Urinary bladder (tissue), 4 donors: ENCODE measurements at places on chromosomes 6 and 20. TPM values are rescaled to one million over a fixed set of nuclear protein-coding genes. Genes with fewer than 3 reads are reported as not detected.

Gene CD2AP
- total RNA-seq, result 68.3 TPM

Gene HMGN4
- 71.5 TPM for total RNA-seq

Gene SUMO4
- 14.6 TPM for total RNA-seq

Gene MRAP2
- total RNA-seq, result 5.6 TPM

Gene PRDM13
- total RNA-seq, result not detected

Gene TPBG
- total RNA-seq, result 27.0 TPM

Gene HAO1
- total RNA-seq, result not detected

Gene SCAF8
- 97.9 TPM for total RNA-seq

Gene OPN5
- total RNA-seq, result 0.05 TPM

Gene SLC35D3
- total RNA-seq, result 0.16 TPM
